ENCODE measurements at places on chromosomes 1 and 21.

GRCh38 chr21:45830720-45831366 lies 150.7 kb upstream of the COL6A1 start:
- no peak for DNase-seq

GRCh38 chr21:44767834-44768831 lies 33.5 kb downstream of the UBE2G2 start:
- DNase-seq = no peak

DNA sequence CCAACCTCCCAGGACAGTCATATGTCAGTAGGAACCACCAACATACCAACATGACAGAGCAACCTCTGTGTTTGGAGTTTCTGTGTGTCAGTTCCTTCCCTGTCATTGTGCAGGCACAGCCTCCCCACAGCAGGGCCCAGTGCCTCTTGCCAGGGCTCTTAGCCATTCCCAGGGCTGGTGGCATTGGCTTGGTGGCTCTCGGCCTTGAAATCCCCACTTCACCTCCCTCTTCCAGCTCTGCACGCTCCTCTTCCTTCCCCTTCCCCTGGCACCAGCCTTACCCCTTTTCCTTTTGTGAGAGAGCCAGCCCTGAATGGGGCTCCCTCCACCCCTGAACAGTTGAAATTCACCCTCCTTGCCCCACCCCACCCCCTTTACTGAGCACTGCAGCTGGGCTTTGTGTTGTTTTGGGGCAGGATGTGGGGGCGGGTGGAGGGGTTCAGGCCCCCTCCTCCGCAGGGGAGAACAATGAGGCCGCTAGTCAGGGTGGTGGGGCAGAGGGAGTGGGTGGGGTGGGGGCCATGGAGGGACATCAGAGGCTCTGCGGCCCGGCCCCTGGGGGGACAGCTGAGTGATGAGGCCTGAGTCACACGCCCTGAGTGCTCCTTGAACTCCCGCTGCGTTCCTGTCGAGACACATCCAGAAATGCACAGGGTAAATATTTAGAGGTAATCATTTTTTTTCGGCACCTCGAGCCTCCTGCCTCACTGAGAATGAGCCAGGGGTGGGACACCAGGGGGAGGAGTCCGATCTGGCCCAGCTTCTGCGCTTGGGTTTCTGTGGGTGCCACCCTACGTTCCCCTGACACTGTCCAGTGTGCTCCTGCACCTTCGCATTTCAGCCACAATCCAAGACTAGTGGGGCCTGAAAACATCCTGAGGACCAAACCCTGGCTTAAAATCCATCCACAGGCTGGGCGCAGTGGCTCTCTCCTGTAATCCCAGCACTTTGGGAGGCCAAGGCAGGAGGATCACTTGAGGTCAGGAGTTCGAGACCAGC lies 28.6 kb downstream of the LGR6 start:
- DNase-seq = no peak

- no peak for DNase-seq
Observed at GRCh38 chr1:16246961-16247360, 10.0 kb upstream of the CPLANE2 start.

GRCh38 chr1:211474451-211474850 lies 17.5 kb downstream of the RD3 start:
- DNase-seq = no peak

DNA sequence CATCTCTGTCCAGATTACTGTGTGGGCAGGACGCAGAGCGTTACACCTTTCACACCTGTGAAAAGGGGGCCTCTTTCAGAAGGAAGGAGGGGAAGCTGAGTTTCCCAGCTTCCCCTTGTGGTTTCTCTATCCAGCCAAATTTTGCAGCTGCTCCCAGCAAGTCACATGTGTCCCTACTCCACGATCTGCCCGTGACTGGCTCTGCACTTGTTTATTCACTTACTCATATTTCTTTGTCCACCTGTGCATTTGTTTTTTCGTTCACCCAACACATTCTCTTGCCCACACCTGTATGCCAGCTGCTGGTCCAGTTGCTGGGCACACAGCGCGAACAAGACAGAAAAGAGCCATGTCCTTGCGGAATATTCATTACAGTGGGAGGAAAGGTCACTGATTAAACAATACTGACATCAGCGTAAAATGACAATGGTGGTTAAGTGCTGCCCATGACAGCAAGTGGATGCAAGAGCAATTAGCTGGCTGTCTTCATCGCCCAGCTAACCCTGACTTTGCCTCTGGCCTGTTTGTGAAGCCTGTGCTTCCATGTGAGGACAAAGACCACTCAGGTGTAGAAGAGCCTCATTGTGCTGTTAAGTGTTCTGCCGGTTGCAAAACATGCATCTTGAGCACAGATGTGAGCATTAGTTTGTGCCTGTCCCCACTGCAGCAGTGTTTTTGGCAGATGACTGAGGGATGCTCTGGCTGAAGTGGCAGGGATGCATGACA lies 28.6 kb upstream of the NEK2 start:
- DNase-seq = no peak

GRCh38 chr1:167602840-167603239 lies 27.2 kb upstream of the RCSD1 start:
- no peak for DNase-seq

DNA sequence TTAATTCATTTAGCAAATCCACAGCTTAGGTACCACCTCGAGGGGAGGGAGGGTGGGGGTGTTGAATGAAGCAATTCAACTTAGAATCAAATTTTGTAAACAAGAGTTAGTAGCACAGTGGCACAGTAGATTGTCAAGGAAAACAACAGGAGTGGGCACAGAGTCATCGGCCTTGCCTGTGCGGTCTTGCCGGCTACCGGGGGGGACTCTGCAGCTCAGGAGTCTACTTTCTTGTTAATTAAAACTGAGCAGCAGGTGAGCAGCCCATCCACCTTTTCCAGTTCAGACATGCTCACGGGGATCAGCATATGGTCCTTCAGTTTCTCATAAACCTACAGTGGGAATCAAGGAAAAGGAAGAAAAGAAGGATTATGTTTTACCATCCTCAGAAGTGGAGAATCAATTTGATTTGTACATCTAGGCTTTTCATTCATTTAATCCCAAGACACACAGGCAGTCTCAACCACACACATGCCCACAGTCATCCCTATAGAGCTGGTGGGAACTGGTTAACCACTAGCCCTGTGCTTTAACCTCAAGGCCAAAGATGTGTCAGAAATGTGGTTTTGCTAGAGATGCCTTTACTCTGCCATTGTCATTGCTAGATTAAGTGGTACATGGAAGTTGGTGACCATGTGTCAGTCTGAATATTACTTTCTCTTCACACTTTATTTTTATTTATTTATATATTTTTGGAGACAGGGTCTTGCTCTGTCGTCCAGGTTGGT lies 45.0 kb upstream of the BCL10 start:
- no peak for DNase-seq

GRCh38 chr21:43808832-43809251 lies 19.5 kb downstream of the RRP1 start:
- no peak for DNase-seq

DNA sequence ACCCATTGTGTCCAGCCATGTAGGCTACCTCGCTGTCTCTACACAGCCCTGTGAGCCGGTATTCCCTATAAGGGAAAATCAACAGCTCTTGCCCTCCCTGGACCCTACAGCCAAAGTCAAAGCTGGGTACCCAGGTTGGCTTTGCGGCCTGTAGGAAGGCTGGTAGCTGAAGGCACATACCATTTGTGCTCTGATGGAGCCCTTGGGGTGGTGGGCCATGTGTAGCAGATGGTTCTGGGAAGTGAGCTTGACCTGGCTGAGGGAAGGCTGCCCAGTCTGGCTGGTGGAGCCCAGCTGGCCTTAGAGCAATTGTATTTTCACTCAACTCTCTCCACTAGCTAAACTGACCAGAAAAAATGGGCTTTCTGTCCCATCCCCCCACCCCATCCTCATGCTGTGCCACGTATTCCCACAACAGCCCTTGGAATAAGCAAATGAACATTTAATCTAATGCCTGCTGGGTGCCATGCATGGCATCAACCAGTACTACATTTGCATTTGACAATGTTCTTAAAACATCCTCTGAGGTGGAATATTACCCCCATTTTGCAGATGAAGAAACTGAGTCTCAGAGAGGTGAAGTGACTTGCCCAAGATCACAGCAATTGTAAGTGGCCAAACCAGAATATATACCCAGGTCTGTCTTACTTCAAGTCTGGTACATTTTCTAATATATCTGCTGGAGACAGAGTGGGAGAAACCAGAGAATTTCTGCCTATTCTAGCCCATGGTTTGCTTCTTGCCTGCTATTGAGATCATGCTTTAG lies 56.8 kb downstream of the NDUFS5 start:
- DNase-seq = no peak

GRCh38 chr1:25220666-25221065 lies 11.6 kb downstream of the SYF2 start:
- no peak for DNase-seq

DNA sequence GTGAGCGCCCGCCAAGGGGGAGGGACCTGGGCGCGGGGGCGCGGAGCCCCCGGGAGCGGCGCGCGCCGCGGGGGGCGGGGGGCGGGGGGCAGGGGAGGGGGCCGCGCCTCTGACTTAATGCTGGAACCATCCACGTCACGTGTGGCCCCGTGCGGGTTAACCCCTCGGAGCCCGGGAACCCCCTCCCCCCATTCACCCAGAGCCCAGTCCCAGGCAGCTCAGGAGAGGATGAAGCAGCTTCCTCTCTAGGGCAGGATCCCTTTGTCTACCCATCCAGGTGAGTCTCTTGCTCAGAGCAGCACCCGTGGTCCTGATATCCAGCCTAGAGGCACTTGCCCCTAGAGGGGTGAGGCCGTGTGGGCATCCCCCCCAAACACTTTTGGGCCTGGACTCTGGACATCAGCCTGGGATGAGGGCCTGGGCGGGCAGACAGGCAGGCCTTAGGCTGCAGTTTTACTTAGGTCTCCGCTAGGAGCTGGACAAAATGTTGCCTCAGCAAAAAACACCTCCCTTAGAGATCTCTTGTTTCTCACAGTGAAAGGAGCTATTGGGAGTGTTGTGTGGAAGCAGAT lies at the start of gene ALX3:
Gene ALX3, minus strand, starts transcription at position 2 of the 572 bp plus-strand sequence. CDS start 60 bp downstream, outside the sequence.
- no peak for DNase-seq

GRCh38 chr1:112852276-112852675 lies 103.7 kb downstream of the SLC16A1 start:
- no peak for DNase-seq

Data from activated CD4-positive, alpha-beta T cell treated with anti-CD3 and anti-CD28 coated beads, Interleukin-2, amount 50 U/mL, for 4 hours (primary cell).